ENCODE measurements at places on chromosomes 7 and 10. TPM values are rescaled to one million over a fixed set of nuclear protein-coding genes. Genes with fewer than 3 reads are reported as not detected.

DNA sequence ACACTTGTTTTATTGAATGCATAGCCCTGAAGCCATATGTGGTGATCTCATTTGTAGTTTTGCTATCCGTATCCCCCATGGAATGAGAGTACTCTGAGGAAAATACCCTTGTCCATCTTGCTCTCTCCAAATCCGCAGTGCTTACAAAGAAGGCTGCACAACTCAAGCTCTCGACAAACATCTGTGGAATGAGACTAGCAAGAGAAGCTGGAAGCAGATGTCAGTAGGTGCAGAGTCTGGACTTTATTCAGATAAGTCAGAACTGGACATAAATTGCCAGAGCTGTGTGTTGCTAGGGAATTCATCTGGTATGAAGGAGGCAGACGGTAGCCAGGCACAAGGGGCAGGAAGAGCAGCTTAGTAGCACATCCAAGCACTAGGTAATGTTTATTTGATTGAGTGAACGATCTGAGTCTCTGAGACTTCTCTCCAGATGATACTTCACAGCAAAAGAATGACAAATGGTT, 1046.2 kb downstream of the XPNPEP1 start:
- no peak for DNase-seq

PSD gene
- total RNA-seq, result 0.43 TPM

EPHB6 gene
- total RNA-seq, result 0.75 TPM

COL1A2 gene
- total RNA-seq, result 10.9 TPM

TRIM74 gene
- not detected for total RNA-seq

Data from epithelial cell of proximal tubule (primary cell).